PC-9 (cell line): ENCODE measurements at places on chromosomes 5 and 9. TPM values are rescaled to one million over a fixed set of nuclear protein-coding genes. Genes with fewer than 3 reads are reported as not detected.

DNA sequence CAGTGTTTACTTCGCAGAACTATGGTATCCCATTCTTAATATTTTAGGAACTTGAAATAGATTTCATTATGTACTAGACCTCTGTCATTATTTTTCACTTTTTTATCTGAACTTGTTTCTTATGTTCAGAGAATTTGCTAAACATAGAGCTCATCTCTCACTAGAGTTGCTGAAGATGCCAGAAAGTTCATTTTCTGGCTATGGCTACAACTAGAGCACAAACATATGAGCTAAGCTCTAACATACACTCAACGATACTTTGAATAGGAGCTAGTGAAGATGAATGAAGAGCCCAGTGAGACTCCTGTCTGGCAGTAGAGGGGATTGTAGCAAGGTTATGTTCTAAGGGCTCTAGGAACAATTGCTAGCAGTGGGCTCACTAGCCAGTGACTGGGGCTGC, 582.2 kb downstream of the KIF4B start:
- H3K4me1 ChIP-seq, result no peaks in the 10 kb centered on the region
- no peaks in the 10 kb centered on the region for H3K36me3 ChIP-seq
- no peaks in the 10 kb centered on the region for H3K27me3 ChIP-seq
- H3K27ac ChIP-seq, result no peak overlapping the region
- no peak for DNase-seq

GRCh38 chr5:124289130-124289529, 457.3 kb downstream of the ZNF608 start:
- H3K4me3 ChIP-seq, result no peak overlapping the region
- no peaks in the 10 kb centered on the region for H3K36me3 ChIP-seq
- no peak for DNase-seq
- no peaks in the 10 kb centered on the region for H3K27me3 ChIP-seq
- H3K27ac ChIP-seq, result no peak overlapping the region

GRCh38 chr5:131460867-131461572, 174.0 kb downstream of the RAPGEF6 start:
- peaks cover 17% of the 10 kb centered on the region for H3K36me3 ChIP-seq
- no peaks in the 10 kb centered on the region for H3K4me1 ChIP-seq
- no peak for DNase-seq
- no peaks in the 10 kb centered on the region for H3K27me3 ChIP-seq
- H3K27ac ChIP-seq, result no peak overlapping the region

- H3K27me3 ChIP-seq, result no peaks in the 10 kb centered on the region
- no peaks in the 10 kb centered on the region for H3K36me3 ChIP-seq
- H3K4me1 ChIP-seq, result no peaks in the 10 kb centered on the region
- no peak overlapping the region for H3K27ac ChIP-seq
Observed at GRCh38 chr5:118963169-118963568, 25.2 kb downstream of the DTWD2 start.

Gene PDE8B
- total RNA-seq, result 1.7 and 1.8 TPM in 2 replicates

Gene WNK2
- total RNA-seq, result 44.6 and 61.3 TPM in 2 replicates

Gene PCDHB10
- not detected in 2 replicates for total RNA-seq
